ENCODE measurements at places on chromosomes 12 and 14. TPM values are rescaled to one million over a fixed set of nuclear protein-coding genes. Genes with fewer than 3 reads are reported as not detected.

GRCh38 chr12:1793426-1794210 lies 26.7 kb upstream of the LRTM2 start:
- H3K27me3 ChIP-seq = no peaks in the 10 kb centered on the region
- H3K4me1 ChIP-seq = peaks cover 7% of the 10 kb centered on the region
- no peak overlapping the region for H3K4me3 ChIP-seq
- H3K36me3 ChIP-seq = no peaks in the 10 kb centered on the region
- no peak overlapping the region for H3K27ac ChIP-seq
- no peak for DNase-seq

DNA sequence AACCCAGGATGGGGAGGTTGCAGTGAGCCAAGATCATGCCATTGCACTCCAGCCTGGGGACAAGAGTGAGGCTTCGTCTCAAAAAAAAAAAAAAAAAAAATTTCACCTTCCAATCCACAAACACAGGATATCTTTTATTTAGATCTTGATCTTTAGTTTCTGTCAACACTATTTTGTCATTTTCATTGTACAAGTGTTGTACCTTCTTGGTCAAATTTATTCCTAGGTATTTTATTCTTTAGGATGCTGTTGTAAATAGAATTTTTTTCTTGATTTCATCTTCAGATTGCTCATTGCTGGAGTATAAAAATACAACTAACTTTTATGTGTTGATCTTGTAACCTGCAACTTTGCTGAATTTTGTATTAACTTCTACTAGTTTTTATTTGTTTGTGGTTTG lies 60.8 kb downstream of the ARHGAP5 start:
- DNase-seq = no peak
- H3K27ac ChIP-seq = no peak overlapping the region
- no peaks in the 10 kb centered on the region for H3K36me3 ChIP-seq
- H3K27me3 ChIP-seq = no peaks in the 10 kb centered on the region
- H3K4me1 ChIP-seq = no peaks in the 10 kb centered on the region
- no peak overlapping the region for H3K4me3 ChIP-seq

- no peak for DNase-seq
- H3K27ac ChIP-seq = no peak overlapping the region
- peaks cover 7% of the 10 kb centered on the region for H3K4me1 ChIP-seq
These were observed 11.4 kb upstream of the RNF34 start for GRCh38 chr12:121388421-121388981.

GRCh38 chr12:19972325-19973288 lies 395.7 kb upstream of the PDE3A start:
- H3K27ac ChIP-seq = peak overlapping the region; percentile 31
- H3K4me3 ChIP-seq = no peak overlapping the region
- peak; percentile 52 for DNase-seq
- no peaks in the 10 kb centered on the region for H3K36me3 ChIP-seq
- peaks cover 9% of the 10 kb centered on the region for H3K4me1 ChIP-seq

DNA sequence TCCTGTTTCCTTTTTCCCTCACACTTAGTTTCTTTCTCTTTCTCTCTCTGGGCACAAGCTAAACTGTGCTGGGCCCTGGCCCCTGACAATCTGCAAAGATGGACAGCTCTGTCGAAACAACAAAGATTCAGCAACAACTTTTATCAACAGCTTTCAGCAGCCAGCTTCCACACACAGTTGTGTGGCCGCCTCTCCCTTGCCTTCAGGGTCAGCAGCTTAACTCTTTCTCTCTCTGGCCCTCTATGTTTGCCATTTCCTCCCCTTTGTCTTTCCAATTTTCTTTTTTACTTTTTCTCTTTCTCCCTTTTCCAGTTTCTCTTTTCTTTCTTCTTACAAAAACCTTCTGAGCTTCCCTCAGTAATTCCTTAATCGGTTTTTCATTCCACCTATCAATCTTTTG lies 43.3 kb downstream of the IQSEC3 start:
- H3K4me3 ChIP-seq = no peak overlapping the region
- DNase-seq = no peak
- no peaks in the 10 kb centered on the region for H3K36me3 ChIP-seq
- peaks cover 10% of the 10 kb centered on the region for H3K4me1 ChIP-seq

DNA sequence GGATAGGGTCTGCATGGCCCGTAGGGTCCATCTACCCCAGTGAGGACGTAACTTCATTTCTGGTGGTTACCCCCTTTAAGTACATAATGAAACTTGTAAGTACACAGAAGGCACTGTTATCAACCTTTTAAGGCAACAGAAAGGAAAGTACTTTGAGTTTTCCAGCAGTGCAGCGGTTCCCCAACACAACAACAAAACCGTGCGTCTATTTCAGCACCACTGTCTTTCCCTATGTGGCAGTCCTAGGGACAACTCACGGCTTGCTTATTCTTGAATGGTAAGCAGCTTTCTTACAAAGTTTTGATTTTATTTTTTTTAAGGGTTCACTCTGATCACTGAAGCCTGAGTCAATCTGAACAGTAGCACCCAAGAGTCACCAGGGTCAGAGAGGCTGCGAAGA lies 46.3 kb downstream of the FOXN3 start:
- H3K4me3 ChIP-seq = no peak overlapping the region
- no peaks in the 10 kb centered on the region for H3K36me3 ChIP-seq
- DNase-seq = no peak

- H3K4me3 ChIP-seq = no peak overlapping the region
- no peak overlapping the region for H3K27ac ChIP-seq
- peak; percentile 36 for DNase-seq
- no peaks in the 10 kb centered on the region for H3K36me3 ChIP-seq
These were observed 2.2 kb downstream of the DACT1 start for GRCh38 chr14:58639842-58640484.

DNA sequence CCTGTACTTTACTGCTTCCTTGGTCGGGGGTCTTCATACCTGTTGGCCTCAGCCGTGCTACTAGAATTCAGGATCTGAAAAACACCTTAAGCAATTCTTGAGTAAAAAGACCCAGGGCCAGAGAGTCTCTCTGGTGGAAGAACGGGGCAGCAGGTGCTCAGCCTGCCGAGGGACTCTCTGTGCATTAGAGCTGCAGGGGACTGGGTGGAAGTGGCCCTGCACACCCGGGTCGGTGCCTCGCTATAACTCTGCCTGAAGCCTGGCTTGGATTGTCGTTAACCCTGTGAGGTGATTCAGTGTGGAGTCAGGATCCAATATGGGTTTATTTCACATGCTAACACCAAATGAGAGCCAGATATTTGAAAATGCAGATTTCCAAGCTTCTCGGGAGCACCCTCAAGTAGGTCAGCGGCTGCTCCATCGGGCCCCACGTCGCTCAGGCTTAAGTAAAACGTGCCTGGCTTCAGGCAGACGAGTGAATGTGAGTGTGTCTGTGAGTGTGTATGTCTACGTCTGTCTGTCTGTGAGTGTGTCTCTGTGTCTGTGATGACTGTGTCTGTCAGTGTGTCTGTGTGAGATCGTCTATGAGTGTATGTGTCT lies 35.1 kb upstream of the C14orf180 start:
- peaks cover 5% of the 10 kb centered on the region for H3K27me3 ChIP-seq
- H3K36me3 ChIP-seq = no peaks in the 10 kb centered on the region
- DNase-seq = no peak

GRCh38 chr14:86104691-86105265 lies 574.8 kb downstream of the FLRT2 start:
- no peak overlapping the region for H3K4me3 ChIP-seq
- H3K27ac ChIP-seq = no peak overlapping the region
- H3K27me3 ChIP-seq = no peaks in the 10 kb centered on the region
- H3K4me1 ChIP-seq = no peaks in the 10 kb centered on the region

The FAIM2 gene
- total RNA-seq = not detected

- no peaks in the 10 kb centered on the region for H3K4me1 ChIP-seq
- H3K36me3 ChIP-seq = no peaks in the 10 kb centered on the region
- no peak overlapping the region for H3K4me3 ChIP-seq
- H3K27me3 ChIP-seq = no peaks in the 10 kb centered on the region
These were observed 172.0 kb downstream of the SYT10 start for GRCh38 chr12:33267641-33268040.

- H3K27ac ChIP-seq = no peak overlapping the region
- H3K36me3 ChIP-seq = peaks cover 21% of the 10 kb centered on the region
- H3K4me1 ChIP-seq = peaks cover 51% of the 10 kb centered on the region
- H3K4me3 ChIP-seq = no peak overlapping the region
- no peaks in the 10 kb centered on the region for H3K27me3 ChIP-seq
- no peak for DNase-seq
These were observed 9.7 kb downstream of the JDP2 start for GRCh38 chr14:75437201-75438143.

GRCh38 chr14:50544911-50545310 lies 12.5 kb upstream of the MAP4K5 start:
- no peak overlapping the region for H3K27ac ChIP-seq
- no peaks in the 10 kb centered on the region for H3K27me3 ChIP-seq
- no peaks in the 10 kb centered on the region for H3K36me3 ChIP-seq
- no peak overlapping the region for H3K4me3 ChIP-seq
- DNase-seq = no peak
- peaks cover 3% of the 10 kb centered on the region for H3K4me1 ChIP-seq

- no peaks in the 10 kb centered on the region for H3K4me1 ChIP-seq
- H3K27ac ChIP-seq = no peak overlapping the region
- H3K4me3 ChIP-seq = no peak overlapping the region
- no peaks in the 10 kb centered on the region for H3K36me3 ChIP-seq
- no peaks in the 10 kb centered on the region for H3K27me3 ChIP-seq
These were observed 91.8 kb downstream of the ESRRB start for GRCh38 chr14:76467711-76468155.

DNA sequence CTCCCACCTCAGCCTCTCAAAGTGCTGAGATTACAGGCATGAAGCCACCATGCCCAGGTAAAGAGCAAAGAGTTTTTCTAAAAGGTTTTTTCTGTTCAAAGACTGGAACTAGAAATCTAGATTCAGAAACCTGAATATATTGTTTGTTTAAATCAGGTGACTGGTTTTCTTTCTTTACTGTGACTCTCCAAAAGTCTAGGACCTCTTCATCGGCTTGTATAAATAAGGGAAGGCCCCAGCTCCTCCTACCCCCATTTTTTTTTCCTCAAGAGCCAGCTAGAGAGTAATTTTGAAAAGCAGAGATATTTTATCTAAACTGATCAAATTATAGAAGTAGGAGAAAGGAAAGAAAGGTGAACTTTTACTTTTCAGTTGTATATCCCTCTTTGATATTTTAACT lies 48.0 kb downstream of the TMEM116 start:
- H3K27ac ChIP-seq = no peak overlapping the region
- DNase-seq = no peak
- no peak overlapping the region for H3K4me3 ChIP-seq
- H3K4me1 ChIP-seq = no peaks in the 10 kb centered on the region
- H3K36me3 ChIP-seq = no peaks in the 10 kb centered on the region
